ENCODE measurements at places on chromosomes 3 and 15.

GRCh38 chr15:49383266-49383665 is 39.8 kb upstream of the FGF7 start:
- peak; percentile 29 for DNase-seq

GRCh38 chr3:39788128-39788883 is 21.1 kb upstream of the MYRIP start:
- DNase-seq, result no peak

DNA sequence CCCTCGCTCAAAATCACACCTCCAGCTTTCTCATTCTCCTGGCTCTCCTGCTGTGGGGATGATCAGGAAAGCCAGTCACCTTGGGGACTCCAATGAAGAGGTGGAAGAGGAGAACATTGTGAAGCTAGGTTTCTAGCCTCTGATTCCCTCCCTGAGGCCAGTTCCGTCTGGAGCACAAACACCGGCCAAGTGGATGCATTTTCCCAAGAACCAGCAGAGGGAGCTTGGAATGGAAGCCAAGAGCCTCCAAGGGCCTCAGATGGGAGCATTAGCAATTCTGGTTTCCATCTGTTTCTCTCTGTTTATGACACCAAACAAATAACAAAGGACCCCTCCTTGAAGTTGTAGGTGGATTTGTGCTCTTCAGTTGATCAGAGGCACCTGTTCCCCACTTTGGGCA is 40.6 kb upstream of the NMNAT3 start:
- DNase-seq, result no peak

- DNase-seq, result no peak
These were observed 105.1 kb downstream of the SNRPN start for GRCh38 chr15:25059698-25060471.

DNA sequence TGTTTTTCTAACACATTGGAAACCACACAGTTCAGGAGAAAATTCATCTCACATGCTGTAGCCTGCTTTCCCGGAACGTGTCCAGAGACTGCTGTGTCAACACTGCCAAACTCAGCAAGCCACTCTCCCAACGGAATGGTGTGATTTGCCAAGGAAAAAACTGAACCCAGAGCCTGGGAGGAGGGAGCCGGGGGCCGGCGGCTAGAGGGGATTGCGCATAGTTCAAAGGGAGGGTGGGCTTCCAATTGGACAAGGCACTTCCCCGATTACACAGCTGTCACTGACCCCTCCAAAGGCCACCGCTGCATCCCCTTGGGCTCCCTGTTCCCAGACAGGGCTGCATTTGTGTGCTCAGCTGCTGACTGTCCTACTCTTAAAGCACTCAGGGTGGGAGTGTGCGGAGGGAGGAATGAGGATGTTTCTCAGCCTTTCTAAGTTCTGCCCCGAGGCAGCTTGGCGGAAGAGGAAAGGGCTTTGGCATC is 256.2 kb downstream of the ZNF621 start:
- DNase-seq, result no peak

DNA sequence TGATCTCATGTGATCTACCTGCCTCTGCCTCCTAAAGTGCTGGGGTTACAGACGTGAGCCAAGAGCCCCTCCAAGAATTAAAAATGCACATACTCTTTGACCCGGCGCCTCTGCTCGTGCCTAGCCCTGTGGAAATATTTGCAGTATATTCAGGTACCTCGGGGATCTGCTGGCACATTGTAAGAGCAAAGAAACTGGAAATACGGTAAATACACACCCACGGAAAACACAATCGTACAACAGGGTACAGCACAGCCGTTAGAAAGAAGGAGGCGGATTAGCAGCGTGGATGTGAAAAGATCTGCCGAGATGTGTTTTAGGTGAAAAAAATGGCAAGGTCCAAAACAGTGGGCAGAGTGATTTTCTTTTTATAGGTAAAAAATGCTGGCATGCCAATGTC is 6.1 kb upstream of the HDAC11 start:
- DNase-seq, result no peak

DNA sequence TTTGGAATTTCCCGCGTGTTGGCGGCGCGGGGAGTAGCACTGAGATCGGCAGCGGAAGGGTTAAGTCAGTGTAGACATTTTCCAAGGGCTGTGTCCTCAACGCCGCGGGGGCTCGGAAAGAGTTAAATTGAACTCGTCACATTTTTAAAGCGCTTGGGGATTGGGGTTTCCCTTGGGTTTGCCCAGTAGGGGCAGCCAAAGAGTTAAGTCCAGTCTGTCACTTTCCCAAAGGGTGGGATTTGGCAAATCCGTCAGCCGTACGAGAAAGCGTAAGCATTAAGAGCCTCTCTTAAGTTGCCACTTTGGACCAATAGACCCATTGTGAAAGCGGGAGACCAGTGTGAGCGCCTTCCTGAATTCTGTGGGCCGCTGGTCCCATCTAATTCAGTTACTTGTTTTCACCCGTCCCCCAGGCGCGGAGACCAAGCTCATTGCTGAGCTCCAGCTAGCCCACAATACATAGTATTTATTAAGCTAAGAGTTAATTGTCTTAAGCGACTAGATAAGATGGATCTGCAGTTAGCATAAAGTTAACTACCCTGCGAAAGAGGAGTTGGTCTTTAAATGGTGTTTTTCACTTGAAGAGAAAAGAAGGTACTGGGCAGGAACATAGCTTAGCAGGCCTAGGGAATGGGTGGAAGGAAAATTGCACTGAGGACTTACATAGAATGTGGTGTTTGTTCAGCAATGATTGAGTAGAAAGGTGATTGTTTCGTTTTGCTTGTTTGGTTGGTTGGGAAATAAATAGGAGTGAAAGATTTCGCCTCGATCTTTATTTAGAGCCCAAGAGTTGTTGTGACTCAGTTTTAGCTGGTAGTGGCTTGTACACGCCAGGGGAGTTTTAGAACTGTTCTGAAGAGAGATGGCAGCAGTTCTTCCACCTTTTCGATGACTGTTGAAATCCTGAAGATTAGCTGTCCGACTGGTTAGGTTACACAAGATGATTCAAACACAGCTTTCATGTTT is 932 bp downstream of the ARL8B start:
- peak; percentile 36 for DNase-seq

- no peak for DNase-seq
These were observed 28.4 kb downstream of the MKRN2OS start for GRCh38 chr3:12516873-12517272.
